ENCODE measurements at places on chromosomes 12 and 14. TPM values are rescaled to one million over a fixed set of nuclear protein-coding genes. Genes with fewer than 3 reads are reported as not detected.

The MGP gene
- not detected for total RNA-seq

The IFT81 gene
- 6.4 TPM for total RNA-seq

The C1R gene
- total RNA-seq: 1.6 TPM

The AQP5 gene
- total RNA-seq: not detected

The CIDEB gene
- total RNA-seq: 11.0 TPM

The KRT5 gene
- 884 TPM for total RNA-seq

The RILPL2 gene
- total RNA-seq: 0.87 TPM

The ASCL1 gene
- not detected for total RNA-seq

The ABCD2 gene
- total RNA-seq: not detected

Data from placental epithelial cell (primary cell).